ENCODE measurements at places on chromosomes 1 and 21. TPM values are rescaled to one million over a fixed set of nuclear protein-coding genes. Genes with fewer than 3 reads are reported as not detected.

Gene ETV3L
- not detected for total RNA-seq

Gene IQGAP3
- 0.85 TPM for total RNA-seq

Gene CFHR1
- total RNA-seq: not detected

Gene TMEM269
- total RNA-seq: 0.21 TPM

Gene SFPQ
- total RNA-seq: 174 TPM

Gene RUNX3
- 0.85 TPM for total RNA-seq

Gene RASSF5
- total RNA-seq: 3.1 TPM

Gene KRTAP25-1
- not detected for total RNA-seq

Gene OR2W3
- total RNA-seq: not detected

Gene DMBX1
- not detected for total RNA-seq

Gene S100A7A
- not detected for total RNA-seq

Gene NTRK1
- total RNA-seq: not detected

Gene CRYAA
- total RNA-seq: not detected

Gene CNN3
- 38.4 TPM for total RNA-seq

Gene SPRR3
- total RNA-seq: 51.4 TPM

Gene BARHL2
- total RNA-seq: not detected

Gene MROH9
- not detected for total RNA-seq

Gene CCDC27
- not detected for total RNA-seq

Gene LORICRIN
- not detected for total RNA-seq

Gene AMY1C
- total RNA-seq: not detected

Gene PPIAL4G
- total RNA-seq: not detected

Gene B4GALT2
- 123 TPM for total RNA-seq

Gene AIRE
- total RNA-seq: not detected

Gene FOXD2
- under 0.01 TPM for total RNA-seq

Gene SUSD4
- total RNA-seq: under 0.01 TPM

Gene LCE1B
- not detected for total RNA-seq

Gene CD5L
- total RNA-seq: not detected

Gene TSSK3
- not detected for total RNA-seq

Gene ABCA4
- total RNA-seq: 0.72 TPM

Gene ADCY10
- total RNA-seq: not detected

Gene CDA
- total RNA-seq: 2.6 TPM

Gene HHAT
- total RNA-seq: 7.7 TPM

Gene NKAIN1
- total RNA-seq: 0.24 TPM

Gene DMRTA2
- total RNA-seq: 10.1 TPM
